Left ventricle myocardium inferior (tissue), 1 donor: ENCODE measurements at places on chromosomes 2 and 18.
A peak's percentile ranks its signal among the peaks of the same experiment; 100 is the strongest.

DNA sequence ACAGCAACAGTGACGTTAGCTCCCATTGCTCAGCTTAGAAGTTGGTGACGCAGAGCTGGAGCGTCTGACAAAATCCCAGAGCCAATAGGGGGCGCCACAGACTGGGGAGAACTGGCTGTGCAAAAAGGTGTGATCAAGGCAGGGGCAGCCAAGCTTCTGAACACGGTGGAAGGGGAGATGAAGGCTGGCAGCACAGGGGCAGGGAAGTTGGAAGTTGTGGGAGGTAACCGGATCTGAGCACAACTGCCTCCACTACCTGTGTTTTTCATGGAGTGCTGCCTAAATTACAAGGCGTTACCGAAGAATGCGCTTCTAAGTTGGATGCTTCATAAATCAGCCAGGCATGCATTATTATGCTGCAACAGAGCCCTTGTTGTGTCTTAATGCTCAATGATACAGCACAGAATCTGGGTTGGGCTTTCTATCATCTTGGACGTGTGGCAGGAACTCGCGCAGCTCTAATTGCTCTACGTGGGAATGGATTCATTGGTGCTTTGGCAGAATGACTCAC is 370.0 kb downstream of the SLC4A3 start:
- peak; percentile 31 for DNase-seq

- DNase-seq, result no peak
These were observed 51.7 kb downstream of the CABYR start for GRCh38 chr18:24190590-24190989.

- DNase-seq, result no peak
These were observed 38.6 kb upstream of the GPC1 start for GRCh38 chr2:240396623-240397541.

- no peak for DNase-seq
These were observed 38.5 kb downstream of the LPIN1 start for GRCh38 chr2:11784747-11785610.
